Brain pericyte (primary cell): ENCODE measurements at places on chromosomes 12 and 14.
A peak's percentile ranks its signal among the peaks of the same experiment; 100 is the strongest.

- DNase-seq, result no peak
Observed at GRCh38 chr12:42968426-42968825, 378.9 kb upstream of the PRICKLE1 start.

- DNase-seq, result no peak
Observed at GRCh38 chr14:104931771-104932675, 7.3 kb downstream of the PLD4 start.

GRCh38 chr12:94832780-94833681, 170.5 kb downstream of the NDUFA12 start:
- peak; percentile 41 for DNase-seq

DNA sequence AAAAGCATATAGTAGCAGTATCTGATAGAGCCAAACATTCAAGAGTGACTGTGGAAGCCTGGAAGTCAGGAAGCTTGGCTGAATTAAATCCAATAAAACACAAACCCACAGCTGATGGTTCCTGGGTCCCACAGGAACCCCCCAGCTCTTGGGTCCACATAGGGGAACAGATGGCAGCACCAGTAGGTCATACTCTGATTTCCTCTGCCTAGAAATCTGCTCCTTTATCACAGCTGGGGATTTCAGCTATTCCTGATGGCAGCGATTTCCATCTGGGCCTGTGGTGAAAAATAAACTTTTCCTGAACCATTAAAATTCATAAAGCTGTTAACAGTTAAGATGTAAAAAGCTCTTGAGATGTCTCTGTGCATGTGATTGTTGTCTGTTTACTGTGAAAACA, 202.0 kb upstream of the FRMD6 start:
- no peak for DNase-seq

DNA sequence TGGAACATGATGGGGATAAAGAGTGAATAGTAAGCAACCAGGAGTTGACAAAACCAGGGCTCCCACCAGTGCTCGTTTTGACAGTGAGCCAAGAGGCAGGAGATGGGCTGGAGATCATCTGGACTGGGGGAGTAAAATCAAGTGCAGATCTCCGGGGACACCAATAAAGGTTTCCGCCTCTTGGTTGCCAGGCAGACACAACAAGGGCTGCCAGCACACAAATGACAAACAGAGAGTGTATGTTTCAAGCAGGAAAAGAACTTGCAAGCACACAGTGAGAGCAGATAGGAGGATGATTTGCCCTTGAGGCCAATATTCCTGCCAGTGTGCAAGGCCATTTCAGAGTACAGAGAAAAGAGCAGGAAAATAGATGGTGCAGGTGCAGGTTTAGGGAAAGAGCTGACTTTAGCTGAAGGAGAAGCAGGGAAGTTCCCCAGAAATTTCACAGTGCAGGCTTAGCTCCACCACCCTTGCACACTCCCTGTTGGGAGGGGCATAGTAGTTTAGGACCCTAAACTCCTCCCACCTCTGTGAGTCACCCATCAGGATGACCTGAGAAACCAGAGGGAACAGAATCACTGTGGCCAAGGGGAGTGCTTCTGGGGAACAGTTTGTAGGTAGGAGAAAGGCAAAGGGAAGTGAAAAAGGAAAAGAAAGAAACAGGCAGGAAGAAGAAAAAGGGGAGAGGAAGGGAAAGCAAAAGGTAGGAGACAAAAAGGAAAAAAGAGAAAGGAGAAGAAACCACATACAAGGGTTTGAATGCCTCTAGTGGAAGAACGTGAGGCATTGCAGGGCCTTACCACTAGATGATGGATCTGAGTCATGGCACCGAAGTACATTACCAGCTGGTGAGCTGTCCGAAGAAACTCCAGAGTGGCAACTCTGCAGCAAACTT, 404.4 kb downstream of the SLC6A15 start:
- no peak for DNase-seq

GRCh38 chr12:96311191-96311590, 89.0 kb downstream of the CDK17 start:
- no peak for DNase-seq
